ENCODE measurements at places on chromosomes 4 and X. TPM values are rescaled to one million over a fixed set of nuclear protein-coding genes. Genes with fewer than 3 reads are reported as not detected.

GRCh38 chr4:107379054-107379869 is 340.8 kb downstream of the PAPSS1 start:
- no peak overlapping the region for H3K27ac ChIP-seq
- H3K36me3 ChIP-seq, result no peaks in the 10 kb centered on the region
- no peaks in the 10 kb centered on the region for H3K27me3 ChIP-seq
- no peaks in the 10 kb centered on the region for H3K4me1 ChIP-seq

GRCh38 chr4:56976837-56977320 is 527 bp downstream of the NOA1 start:
- peak; percentile 81 for DNase-seq
- peaks cover 17% of the 10 kb centered on the region for H3K4me1 ChIP-seq
- peak overlapping the region; percentile 93 for H3K4me3 ChIP-seq
- H3K27me3 ChIP-seq, result no peaks in the 10 kb centered on the region
- peaks cover 20% of the 10 kb centered on the region for H3K36me3 ChIP-seq
- H3K27ac ChIP-seq, result peak overlapping the region; percentile 60

DNA sequence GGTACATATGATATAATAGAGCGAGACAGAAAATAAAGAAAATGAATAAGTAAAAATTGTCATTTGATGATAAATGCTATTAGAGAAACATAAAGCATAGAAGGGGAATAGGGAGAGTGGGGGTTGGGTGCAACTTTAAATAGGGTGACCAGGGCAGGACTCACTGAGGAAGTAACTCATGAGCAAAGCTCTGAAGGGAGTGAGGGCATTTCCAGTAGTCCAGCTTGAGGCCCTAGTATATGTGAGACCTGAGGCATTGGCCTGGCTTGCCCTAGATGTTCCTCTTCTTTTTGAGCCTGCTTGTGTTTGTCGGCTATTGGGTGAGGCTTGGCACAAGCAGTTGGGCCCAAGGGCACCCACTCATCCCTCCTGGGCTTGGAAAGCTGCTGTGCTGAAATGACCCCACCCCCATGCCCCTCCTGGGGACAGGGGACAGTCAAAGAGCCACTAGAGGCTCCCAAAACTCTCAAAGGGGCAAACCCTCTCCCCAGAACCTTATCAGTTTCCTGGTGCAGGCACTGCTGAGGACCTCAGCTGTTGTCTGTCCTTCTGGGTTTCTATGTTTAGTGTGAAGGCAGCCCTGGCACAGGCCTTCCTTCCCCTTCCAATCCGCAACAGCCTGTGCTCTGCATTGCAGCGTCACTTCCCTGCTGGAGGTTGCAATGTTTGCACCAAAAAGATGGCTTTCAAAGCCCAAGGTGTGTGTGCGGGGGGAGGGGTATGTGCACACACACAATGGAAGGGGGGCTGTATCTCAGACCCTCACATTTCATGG is 40.1 kb downstream of the APLN start:
- no peak for DNase-seq
- H3K27ac ChIP-seq, result no peak overlapping the region
- H3K27me3 ChIP-seq, result peaks cover 4% of the 10 kb centered on the region
- H3K4me3 ChIP-seq, result no peak overlapping the region

DNA sequence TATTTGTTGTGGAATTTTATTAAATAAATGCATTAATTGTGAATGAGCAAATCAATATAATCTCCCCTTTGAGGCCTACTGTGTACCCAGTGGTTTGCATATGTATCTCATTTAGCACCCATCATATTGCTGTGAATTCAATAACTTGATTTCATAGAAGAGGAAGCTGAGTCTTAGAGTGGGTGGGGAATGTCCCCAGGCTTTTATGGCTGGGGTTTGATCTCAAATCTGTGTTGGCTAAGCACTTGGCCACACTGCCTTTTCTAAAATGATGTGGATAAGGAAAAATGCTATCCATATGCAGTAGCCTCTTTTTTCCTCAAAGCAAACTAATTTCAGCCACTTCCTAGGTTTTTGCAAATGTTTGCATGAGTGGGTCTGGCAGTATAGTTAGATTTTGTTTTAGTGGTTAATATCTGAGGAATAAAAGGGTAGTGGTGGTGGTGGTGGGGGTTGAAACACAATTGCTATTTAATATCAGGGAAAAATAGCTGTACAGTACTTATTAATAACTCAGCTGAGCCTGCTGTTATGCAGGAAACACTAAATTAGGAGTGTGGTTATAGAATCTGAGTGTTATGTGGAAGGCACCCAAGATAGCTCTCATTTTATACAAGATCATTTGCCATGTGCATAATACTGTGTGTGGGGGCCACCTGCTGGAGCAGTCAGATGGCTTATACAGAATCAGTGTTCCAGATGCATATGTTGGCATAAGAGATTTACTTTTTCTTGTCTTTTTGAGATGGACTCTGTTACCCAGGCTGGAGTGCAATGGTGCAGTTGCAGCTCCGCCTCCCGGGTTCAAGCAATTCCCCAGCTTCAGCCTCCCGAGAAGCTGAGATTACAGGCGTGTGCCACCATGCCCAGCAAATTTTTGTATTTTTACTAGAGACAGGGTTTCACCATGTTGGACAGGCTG is 108.0 kb downstream of the TMEM131L start:
- peaks cover 9% of the 10 kb centered on the region for H3K4me1 ChIP-seq
- no peaks in the 10 kb centered on the region for H3K36me3 ChIP-seq
- H3K4me3 ChIP-seq, result no peak overlapping the region
- peak; percentile 56 for DNase-seq
- H3K27me3 ChIP-seq, result no peaks in the 10 kb centered on the region

DNA sequence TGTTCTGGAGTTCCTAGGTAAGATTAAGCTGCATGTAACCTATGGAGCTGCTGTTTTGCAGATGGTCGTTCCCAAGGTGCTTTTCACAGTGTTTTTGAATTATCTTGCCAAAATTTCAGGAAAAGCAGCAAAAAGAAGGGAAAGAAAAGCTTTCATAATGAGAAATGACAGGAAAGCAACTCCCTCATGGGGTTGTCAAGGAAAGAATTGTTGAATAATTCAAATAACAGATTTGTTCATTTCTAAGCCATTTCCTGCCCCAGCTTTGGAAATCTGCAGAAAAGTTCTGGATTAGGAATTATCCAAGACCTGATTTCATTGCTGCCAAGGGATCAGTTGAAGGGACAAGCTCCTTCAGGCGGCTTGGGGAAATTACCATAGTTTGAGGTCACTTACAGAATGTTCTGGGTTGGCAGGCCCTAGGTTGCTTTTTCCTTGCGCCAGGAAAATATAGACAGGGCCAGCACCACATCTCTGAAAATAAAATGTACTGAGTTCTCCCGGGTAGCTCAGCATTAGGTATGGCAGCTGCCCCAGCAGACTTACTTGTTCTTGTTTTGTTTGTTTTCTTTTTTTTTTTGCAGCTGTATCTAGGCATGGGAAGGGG is 354.7 kb downstream of the STIM2 start:
- no peak overlapping the region for H3K4me3 ChIP-seq
- H3K4me1 ChIP-seq, result no peaks in the 10 kb centered on the region
- no peaks in the 10 kb centered on the region for H3K36me3 ChIP-seq
- H3K27me3 ChIP-seq, result no peaks in the 10 kb centered on the region
- no peak for DNase-seq
- H3K27ac ChIP-seq, result no peak overlapping the region

- H3K36me3 ChIP-seq, result no peaks in the 10 kb centered on the region
- H3K27me3 ChIP-seq, result peaks cover 81% of the 10 kb centered on the region
- peak; percentile 94 for DNase-seq
- no peaks in the 10 kb centered on the region for H3K4me1 ChIP-seq
- no peak overlapping the region for H3K27ac ChIP-seq
- H3K4me3 ChIP-seq, result no peak overlapping the region
Measured at GRCh38 chr4:6560416-6561172, 14.4 kb upstream of the MAN2B2 start.

GRCh38 chrX:105109936-105110335 is 110.6 kb downstream of the TEX13A start:
- no peak overlapping the region for H3K27ac ChIP-seq
- DNase-seq, result no peak
- H3K36me3 ChIP-seq, result no peaks in the 10 kb centered on the region
- no peaks in the 10 kb centered on the region for H3K4me1 ChIP-seq
- H3K4me3 ChIP-seq, result no peak overlapping the region

DNA sequence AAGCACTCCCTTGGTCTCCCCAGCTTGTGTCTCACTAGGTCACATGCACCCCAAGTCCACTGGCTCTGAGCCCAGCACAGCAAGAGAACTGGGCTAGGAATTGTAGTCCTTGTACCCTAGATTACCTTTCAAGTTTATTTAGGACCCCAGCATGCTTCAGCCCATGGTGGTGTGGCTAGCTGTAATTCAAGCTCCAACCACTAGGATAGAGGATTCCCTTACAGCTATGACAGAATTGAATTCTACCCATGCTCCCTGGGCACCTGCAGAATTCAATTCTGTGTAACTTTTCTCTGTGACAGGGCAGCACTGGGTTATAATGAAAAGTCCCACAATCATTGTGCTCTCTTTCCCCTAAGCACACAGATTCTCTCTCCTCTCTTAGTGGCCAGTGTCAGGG is 253.8 kb upstream of the DMD start:
- no peak overlapping the region for H3K27ac ChIP-seq
- no peak overlapping the region for H3K4me3 ChIP-seq
- DNase-seq, result no peak
- no peaks in the 10 kb centered on the region for H3K4me1 ChIP-seq
- H3K36me3 ChIP-seq, result no peaks in the 10 kb centered on the region

DNA sequence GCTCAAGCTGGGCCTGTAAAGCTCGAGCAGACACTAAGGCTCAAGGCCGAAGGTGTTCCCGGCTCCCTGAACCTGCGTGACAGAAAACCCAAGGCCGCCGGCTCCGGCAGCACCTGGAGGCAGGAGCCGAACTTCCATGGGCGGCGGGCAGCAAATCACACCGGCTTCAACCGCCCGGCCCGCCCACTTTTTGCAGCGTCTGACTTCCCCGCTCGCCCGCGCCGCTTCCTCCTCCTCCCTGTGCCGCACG is 940 bp upstream of the NSD2 start:
- DNase-seq, result no peak
- H3K27ac ChIP-seq, result peak overlapping the region; percentile 82
- H3K4me3 ChIP-seq, result peak overlapping the region; percentile 84
- peaks cover 9% of the 10 kb centered on the region for H3K27me3 ChIP-seq

DNA sequence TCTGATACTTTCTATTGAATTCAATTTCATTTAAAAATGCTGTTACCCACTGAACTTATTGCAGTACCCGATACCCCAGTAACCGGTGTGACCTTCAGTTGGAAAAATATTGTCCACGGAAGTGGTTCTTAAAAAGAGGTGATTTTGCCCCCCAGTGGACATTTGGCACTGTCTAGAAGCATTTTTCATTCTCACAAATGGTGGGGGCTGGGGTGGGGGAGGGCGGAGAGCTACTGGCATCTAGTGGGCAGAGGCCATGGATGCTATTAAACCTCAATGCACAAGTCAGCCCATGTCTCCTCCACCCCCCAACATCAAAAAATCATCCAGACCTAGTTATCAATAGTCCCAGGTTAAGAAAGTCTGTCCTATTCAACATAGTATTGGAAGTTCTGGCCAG is 19.6 kb upstream of the CHM start:
- H3K4me1 ChIP-seq, result no peaks in the 10 kb centered on the region
- no peak overlapping the region for H3K27ac ChIP-seq
- no peak for DNase-seq
- no peak overlapping the region for H3K4me3 ChIP-seq

DNA sequence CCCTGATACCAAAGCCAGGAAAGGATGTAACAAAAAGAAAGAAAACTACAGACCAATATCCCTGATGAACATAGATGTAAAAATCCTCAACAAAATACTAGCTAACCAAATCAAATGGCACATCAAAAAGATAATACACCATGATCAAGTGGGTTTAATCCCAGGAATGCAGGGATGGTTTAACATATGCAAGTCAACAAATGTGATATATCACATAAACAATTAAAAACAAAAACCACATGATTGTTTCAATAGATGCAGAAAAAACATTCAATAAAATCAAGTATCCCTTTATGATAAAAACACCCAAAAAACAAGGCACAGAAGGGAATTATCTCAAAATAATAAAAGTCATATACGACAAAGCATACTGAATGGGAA is 31.5 kb downstream of the ELF2 start:
- DNase-seq, result no peak
- H3K4me3 ChIP-seq, result no peak overlapping the region
- peaks cover 9% of the 10 kb centered on the region for H3K4me1 ChIP-seq
- H3K36me3 ChIP-seq, result no peaks in the 10 kb centered on the region
- no peak overlapping the region for H3K27ac ChIP-seq

- no peaks in the 10 kb centered on the region for H3K36me3 ChIP-seq
- DNase-seq, result no peak
- no peaks in the 10 kb centered on the region for H3K27me3 ChIP-seq
- no peak overlapping the region for H3K4me3 ChIP-seq
Measured at GRCh38 chrX:11285651-11286050, 7.6 kb upstream of the AMELX start.

- H3K27ac ChIP-seq, result no peak overlapping the region
- no peak overlapping the region for H3K4me3 ChIP-seq
- DNase-seq, result no peak
- H3K36me3 ChIP-seq, result no peaks in the 10 kb centered on the region
- no peaks in the 10 kb centered on the region for H3K27me3 ChIP-seq
- H3K4me1 ChIP-seq, result no peaks in the 10 kb centered on the region
Measured at GRCh38 chrX:71626576-71626975, 8.3 kb upstream of the CXCR3 start.

CSAG3 gene
- total RNA-seq, result not detected

SULT1B1 gene
- total RNA-seq, result not detected

NXF2 gene
- not detected for total RNA-seq

TLR7 gene
- under 0.01 TPM for total RNA-seq

TRIML2 gene
- under 0.01 TPM for total RNA-seq

MAGEE1 gene
- total RNA-seq, result 2.7 TPM

PWWP3B gene
- not detected for total RNA-seq

MPP1 gene
- total RNA-seq, result 17.1 TPM

CENPI gene
- 4.4 TPM for total RNA-seq

GYG2 gene
- 6.2 TPM for total RNA-seq

MAGEA2B gene
- not detected for total RNA-seq

All from osteoblast (primary cell).